ENCODE measurements at places on chromosomes 5 and 9. TPM values are rescaled to one million over a fixed set of nuclear protein-coding genes. Genes with fewer than 3 reads are reported as not detected.

TMOD1 gene
- 0.87 TPM for total RNA-seq

IFNB1 gene
- total RNA-seq = not detected

CWC27 gene
- 10.1 TPM for total RNA-seq

ADAMTS12 gene
- 2.4 TPM for total RNA-seq

CRHBP gene
- total RNA-seq = not detected

PHF24 gene
- not detected for total RNA-seq

HAVCR2 gene
- total RNA-seq = 1.5 TPM

HAPLN1 gene
- not detected for total RNA-seq

C5orf24 gene
- 52.7 TPM for total RNA-seq

CTXN3 gene
- not detected for total RNA-seq

ENHO gene
- not detected for total RNA-seq

GBGT1 gene
- total RNA-seq = 32.2 TPM

BAAT gene
- not detected for total RNA-seq

ADGRV1 gene
- 0.11 TPM for total RNA-seq

NUTM2F gene
- not detected for total RNA-seq

GPR21 gene
- 0.65 TPM for total RNA-seq

JAK2 gene
- total RNA-seq = 5.5 TPM

FAXDC2 gene
- total RNA-seq = 15.5 TPM

S1PR3 gene
- 0.34 TPM for total RNA-seq

DRD1 gene
- not detected for total RNA-seq
